GM12865 (cell line): ENCODE measurements at places on chromosomes 12 and 14.

DNA sequence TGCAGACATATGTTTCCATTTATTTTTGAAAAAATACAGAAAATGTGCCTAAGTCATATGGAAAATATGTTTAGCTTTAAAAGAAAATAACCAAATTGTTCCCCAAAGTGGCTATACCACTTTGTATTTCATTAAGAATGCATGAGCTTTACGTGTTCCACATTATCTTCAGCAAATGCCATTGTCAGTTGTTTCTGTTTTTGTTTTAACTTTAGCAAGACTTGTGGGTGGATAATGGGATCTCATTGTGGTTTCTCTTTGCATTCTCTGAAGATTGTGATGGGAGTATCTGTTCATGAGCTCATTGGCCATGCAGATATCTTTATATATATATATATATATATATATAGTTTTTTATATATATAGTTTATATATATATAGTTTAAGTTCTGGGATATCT, 181.5 kb downstream of the CCER1 start:
- no peak for DNase-seq

GRCh38 chr14:54309615-54310014, 87.2 kb upstream of the CDKN3 start:
- no peak for DNase-seq

GRCh38 chr14:76086636-76087035, 65.1 kb upstream of the GPATCH2L start:
- DNase-seq: no peak

- no peak for DNase-seq
Observed at GRCh38 chr12:126807312-126807865, 1459.6 kb upstream of the TMEM132C start.

DNA sequence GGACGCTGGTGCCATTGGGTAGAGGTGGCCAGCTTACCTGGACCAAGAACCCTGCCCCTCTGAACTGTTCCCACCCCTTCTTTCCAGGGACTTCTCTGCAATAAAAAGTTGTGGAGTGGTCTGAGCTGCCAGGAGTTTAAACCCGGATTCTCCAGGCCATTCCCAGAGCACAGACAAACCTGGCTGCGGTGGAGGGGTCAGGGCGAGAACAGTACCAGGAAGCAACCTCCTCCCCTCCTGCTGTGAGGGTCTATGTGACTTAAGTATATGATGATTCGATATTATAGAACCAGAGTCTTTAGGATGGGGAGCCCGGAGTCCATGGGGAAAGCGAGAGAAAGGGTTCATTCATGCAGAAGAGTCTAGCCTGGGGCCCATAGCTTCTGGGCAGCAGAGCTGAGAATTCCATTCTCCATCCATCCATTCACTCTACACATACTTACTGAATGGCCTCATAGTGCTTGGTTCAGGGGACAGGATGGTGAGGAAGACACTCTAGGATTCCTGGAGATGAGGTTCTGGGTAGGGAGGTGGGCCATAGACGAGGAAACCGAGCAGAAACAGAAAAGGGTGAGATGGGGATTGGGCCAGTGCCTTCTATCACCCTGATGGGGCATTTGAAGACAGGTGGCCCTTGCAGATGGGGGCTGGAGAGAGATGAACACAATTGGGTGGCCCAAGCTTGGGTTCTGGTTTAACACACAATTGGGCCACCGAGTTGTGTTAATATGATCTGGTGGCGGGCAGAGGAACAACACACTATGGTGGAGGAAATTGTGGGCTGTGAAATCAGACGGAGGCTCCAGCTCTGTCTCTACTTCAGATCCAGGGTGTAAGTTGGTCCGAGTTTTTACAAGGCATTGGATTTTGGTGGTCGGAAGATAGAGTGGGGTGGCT, 5.2 kb downstream of the KRT86 start:
- no peak for DNase-seq

GRCh38 chr14:23402296-23403138, 5.6 kb downstream of the MYH6 start:
- DNase-seq: no peak
